Urothelium cell line (cell line): ENCODE measurements at places on chromosomes 3 and 15.

GRCh38 chr3:13710251-13710650, 161.3 kb downstream of the FBLN2 start:
- no peak for DNase-seq

GRCh38 chr3:186520957-186521842, 23.0 kb downstream of the CRYGS start:
- no peak for DNase-seq

DNA sequence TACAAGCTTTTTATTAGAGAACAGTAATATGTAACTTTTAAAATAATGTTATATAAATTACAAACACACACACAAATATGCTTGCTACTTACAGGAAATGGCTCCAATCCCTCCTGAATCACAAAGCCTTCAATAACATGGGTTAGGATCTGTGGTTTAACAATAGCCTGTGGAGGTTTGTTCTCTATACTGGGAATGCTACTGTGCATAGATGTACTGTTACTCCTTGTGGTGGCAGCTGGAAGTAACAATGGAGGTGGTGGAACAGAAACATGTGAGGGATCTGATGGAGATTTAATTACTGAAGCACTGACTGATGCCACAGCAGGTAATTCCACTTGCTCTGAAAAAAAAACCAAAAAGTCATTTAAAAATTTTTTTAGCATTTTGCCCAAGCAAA, 64.4 kb downstream of the PHC3 start:
- DNase-seq: no peak

GRCh38 chr3:155227141-155227540, 66.3 kb downstream of the STRIT1 start:
- DNase-seq: no peak

- no peak for DNase-seq
These were observed 98.0 kb downstream of the DTWD1 start for GRCh38 chr15:49718846-49719245.

DNA sequence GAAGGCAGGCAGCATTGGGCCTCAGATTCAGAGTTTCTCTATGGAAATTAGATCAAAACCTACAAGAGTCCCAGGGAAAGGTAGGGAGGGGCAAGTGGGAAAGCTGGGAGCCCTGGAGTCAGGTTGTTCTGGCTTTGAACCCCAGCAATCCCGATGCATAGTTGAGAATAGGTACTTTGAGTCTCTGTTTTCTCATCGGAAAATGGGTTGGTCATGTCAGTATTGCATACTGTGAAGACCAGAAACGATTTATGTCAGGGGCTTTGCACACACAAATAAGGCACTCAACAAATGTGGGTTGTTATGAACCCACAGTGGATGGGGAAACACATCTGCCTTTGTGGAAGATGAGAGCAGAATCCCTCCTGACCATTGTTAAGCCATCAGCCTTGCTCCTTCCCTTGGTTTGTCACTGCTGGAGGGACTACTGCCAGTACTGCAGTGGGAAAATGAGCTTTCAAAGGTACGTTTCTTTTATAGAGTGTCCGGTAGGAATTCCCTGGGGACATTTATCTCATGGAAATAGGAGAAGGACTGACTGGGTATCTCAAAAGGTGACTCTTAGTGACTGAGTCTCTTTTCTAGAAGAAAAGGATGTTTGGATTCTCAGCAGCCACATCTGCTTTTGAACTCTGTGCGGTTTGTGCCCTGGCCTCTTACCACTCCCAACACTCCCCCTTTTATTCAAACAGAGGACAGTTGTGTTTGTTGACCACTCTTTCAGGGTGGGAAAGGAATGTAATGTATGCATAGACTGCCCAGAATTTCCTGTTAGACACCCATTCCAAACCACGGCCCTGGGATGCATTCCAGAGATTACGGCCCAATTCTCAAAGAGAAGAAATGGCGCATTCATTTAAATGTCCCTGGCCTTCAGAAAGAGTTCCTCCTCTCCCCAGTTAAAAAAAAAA, 54.6 kb upstream of the VILL start:
- peak; percentile 87 for DNase-seq

DNA sequence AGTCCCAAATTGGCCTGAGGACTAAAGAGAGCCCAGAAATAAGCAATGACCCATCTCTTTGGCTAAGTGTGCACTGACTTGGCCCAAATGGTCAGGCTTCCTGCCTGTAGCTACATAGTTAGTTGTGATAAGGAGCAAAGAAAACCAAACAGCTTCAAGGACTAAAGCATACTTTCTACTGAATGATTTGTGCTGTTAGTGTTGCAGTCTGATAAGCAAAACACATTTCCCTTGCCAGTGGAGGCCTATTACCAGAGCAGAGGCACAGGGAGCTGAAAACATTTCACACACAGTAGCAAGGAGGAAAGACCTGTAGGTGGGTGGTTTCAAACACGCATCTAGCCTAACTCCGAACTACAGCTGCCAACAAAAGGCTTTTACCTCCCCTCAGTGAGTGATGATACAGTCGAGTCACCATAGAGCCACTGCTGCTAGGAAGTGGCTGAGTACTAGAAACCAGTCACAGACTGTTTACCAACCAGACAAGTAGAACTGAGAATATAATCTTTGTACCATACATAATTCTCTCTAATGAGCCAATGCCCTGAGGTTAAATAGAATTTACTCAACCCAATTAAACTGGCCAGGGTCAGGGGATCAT, 222.3 kb upstream of the THBS1 start:
- DNase-seq: no peak

DNA sequence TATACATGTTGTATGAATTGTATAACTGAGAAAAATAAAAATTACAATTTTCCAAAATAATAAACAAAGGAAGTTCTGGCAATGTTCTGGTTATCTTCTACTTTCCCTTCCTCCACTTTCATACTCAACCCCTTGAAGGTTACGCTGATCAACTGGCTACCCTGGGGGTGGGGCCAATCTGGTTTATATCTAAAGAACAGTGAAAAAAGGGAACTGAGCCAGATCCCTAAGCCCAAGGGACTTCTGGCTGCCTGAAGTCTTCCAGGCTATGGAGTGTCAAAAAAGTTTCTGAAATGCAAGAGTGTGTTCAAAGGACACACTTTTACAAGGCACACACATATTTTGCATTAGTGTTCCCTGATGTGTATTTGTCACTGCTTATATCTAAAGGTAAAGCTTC, 591.9 kb downstream of the ROBO1 start:
- no peak for DNase-seq

GRCh38 chr15:43420876-43421275, 50.0 kb downstream of the TUBGCP4 start:
- no peak for DNase-seq

DNA sequence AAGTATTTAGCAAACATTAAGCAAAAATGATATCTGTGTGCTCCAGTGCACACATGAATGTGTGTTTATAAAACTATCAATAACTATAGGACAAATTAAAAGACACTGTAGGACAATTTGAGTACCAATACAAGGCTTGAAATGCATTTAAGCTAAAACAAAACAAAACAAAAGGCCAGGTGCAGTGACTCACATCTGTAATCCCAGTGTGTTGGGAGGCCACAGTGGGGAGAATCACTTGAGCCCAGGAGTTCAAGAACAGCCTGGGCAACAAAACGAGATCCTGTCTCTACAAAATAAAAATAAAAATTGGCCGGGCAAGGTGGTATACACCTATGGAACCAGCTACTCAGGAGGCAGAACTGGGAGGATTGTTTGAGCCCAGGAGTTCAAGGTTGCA, 50.7 kb downstream of the CSNK1G1 start:
- DNase-seq: no peak

- DNase-seq: no peak
These were observed 3.8 kb upstream of the TMEM44 start for GRCh38 chr3:194637066-194637465.

DNA sequence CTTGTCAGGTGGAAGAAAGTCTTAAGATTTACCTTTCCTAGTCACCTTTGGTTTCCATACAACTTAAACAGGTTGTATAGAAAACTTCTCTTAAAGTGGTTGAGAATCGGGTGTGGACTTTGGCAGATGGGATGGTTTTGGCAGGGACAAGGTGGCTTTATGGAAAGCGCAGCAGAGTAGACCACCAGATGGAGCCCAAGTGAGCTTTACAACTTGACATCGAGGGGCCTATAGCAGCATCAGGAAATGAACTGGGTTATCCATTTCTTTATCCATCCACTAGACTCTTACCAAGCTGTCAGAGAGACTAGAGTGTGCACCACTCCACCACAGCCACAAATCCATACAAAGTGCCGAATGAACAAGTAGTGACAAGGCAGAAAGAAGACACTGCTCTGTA, 85.3 kb upstream of the MBNL1 start:
- DNase-seq: peak; percentile 14

GRCh38 chr3:32325201-32325600, 66.5 kb upstream of the CMTM7 start:
- DNase-seq: no peak

GRCh38 chr3:6785726-6786125, 75.2 kb upstream of the GRM7 start:
- no peak for DNase-seq

- no peak for DNase-seq
These were observed 267.5 kb upstream of the NR2E3 start for GRCh38 chr15:71542836-71543235.

- DNase-seq: no peak
These were observed 33.2 kb downstream of the SMAD6 start for GRCh38 chr15:66734961-66735908.

DNA sequence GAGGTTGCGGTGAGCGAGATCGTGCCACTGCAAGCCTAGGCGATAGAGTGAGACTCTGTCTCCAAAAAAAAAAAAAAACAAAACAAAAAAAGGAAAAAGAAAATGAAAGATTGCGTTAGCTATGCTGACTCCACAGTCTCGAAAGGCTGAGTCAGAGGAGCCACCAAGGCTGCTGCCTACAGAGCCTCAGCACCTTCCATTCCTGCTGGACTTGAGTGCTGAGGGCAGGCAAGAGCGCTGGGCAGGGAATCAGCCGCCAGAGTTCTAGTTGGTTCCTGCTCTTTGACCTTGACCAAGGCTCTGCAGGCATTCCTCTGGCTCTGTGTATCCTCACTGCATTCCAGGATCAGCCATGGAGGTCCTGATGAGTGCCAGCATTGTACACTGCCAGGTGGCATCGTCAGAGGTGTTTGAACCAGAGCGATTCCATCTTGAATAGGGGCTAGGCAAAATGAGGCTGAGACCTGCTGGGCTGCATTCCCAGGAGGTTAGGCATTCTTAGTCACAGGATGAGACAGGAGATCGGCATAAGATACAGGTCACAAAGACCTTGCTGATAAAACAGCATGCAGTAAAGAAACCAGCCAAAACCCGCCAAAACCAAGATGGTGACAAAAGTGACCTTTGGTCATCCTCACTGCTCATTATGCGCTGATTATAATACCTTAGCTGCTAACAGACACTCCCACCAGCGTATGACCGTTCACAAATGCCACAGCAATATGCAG, 5.9 kb downstream of the MESP2 start:
- DNase-seq: peak; percentile 62
